Activated CD4-positive, alpha-beta T cell treated with anti-CD3 and anti-CD28 coated beads, Interleukin-2, amount 50 U/mL, for 16 hours (primary cell): ENCODE measurements at places on chromosomes 4 and X.

GRCh38 chr4:53658029-53658428, 66.7 kb upstream of the LNX1 start:
- DNase-seq: no peak

- peak; percentile 24 for DNase-seq
Observed at GRCh38 chr4:1246901-1247863, 1.7 kb downstream of the CTBP1 start.

DNA sequence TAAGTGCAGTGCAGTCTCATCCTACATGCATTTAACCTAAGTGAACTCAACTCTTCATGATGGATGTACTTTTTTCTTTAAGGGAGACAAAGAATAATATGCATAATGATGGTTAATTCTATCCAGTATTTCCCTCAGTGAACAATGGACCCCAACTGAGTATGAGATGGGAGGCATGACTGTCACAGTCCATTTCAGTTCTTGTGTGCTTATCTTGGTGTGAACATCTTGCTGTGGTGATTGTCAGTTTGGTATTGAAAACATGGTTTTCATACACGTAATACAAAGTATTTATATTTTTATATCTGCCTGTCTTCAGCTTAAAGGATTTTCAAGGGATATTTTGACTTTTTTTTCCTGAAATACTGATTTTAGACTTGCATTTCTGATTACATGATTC, 72.0 kb upstream of the NDUFC1 start:
- DNase-seq: no peak

DNA sequence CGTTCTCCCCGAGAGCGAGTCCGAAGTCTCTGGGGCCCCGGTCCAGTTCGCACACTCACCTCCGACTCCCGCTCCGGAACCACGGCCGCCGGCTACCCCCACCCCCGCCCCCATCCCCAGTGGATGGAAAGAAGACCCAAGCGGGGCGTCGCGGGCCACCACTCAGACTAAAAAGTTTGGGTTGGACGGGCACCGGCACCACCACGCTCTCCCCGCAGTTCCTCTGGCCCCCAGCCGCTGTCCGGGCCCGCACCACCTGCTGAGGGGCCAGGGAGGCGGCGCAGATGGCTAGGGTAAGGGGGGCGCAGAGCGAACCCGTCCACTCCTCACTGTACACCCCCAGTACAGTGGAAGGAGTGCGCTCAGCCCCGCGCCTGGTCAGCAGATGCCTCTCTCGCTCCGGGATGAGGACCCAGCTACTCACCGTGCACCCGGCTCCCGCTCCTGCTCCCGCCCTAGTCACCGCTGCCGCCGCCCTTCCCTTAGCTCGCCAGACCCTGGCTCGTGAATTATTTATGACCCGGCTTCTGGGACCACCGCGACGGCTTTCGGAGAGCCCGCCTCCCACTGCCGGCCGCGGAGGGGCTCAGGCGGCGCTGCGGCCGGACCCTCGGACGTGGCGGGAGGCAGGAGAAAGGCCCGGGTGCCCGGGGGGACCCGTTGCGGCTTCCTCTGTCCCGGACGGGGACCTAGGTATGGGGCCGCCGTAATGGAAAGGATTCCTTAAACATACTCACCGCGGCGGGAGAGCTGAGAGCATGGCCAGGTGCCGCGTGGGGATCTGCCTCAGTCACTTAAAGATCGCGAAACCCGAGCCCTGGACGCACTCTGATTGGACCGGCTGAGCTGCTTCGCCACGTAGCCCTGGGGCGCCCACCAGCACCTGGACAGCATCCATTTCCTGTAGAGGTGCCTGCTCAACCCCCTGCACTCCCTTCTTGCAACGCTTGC, at the start of gene PROM1:
Gene PROM1, minus strand, starts transcription at position 783 of the 951 bp plus-strand sequence. CDS start 8,117 bp downstream, outside the sequence.
- no peak for DNase-seq

DNA sequence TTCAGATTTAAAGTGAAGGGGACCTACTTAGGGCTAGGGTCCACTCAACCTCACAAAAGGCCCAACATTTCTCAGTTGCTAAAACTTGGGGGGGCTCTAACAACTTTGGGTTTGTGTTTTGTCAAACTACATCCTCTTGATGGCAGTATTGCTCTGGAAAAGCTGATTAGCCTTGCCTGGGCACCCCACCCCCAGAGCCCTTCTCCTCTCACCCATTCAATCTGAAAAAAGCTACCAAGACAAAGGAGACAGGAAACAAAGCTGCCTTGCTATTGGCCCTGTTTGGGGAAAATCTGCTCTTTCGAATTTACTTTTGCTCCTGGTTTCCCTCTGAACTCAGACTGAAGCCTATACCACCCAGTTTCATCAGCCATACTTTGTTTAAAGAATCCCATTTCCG, 195.2 kb upstream of the STK26 start:
- peak; percentile 88 for DNase-seq
